Stimulated activated CD8-positive, alpha-beta memory T cell treated with anti-CD3 and anti-CD28 coated beads, Interleukin-4, amount 100 ng/mL, for 1 hour (primary cell): ENCODE measurements at places on chromosomes 7 and 10.

DNA sequence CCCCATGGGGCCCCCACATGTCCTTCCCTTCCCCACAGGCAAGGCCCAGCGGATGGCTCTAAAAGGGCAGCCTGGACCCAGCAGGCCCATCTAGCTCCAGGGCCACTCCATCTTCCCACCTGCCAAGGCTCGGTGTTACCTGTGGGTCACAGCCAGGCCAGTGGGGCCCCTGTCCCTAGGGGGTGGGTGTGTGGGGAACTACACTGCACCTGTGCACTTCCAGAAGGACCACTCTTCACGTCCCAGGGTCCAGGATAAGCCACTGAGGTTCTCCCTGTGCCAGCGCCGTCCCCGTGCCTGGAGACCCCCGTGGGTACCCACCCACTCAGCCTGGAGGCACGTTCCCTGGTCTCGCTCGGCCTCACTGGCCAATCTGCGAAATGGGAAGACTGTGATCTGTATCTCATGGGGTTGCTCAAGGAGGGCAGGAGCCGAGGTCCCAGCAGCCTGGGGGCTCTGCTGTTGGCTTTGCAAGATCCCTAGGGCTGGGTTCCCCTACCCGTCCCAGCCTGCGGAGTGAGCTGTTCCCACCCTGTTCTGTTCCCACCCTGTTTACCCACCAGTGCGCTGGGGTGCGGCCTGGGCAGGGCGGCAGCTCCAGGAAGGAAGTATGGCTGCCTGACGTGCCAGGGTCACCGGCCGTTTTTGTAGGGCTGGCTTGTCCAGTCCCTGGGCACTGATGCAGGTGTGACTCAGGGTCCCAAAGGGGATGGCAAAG is 4.6 kb downstream of the PWWP2B start:
- DNase-seq: no peak

DNA sequence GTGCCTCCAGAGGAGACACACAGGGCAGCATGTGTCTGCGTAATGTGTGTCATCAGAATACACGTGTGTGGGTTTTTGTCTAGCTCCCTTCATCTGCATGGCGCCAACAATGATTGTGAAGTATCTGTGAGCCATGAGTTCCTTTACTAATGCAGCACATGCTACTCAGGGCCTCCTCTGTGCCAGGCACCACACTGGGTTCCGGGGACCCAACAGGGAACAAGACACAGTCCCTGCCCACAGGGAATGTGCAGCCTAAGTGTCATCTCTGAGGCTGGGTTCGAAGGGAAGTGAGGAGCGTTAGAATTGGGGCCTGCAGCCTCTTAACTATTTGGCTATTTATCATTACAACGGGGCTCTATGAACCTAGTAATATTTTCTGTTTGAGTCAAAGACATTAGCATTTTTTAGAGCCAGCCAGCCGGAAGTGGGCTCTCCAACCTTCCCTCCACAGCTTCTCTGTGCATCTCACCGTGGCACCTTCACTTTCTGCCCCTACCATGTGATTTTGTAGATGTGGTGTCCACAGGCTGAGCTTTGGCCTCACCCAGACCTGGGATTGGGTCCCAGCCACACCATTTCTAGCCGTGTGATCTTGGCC is 43.9 kb upstream of the SRGN start:
- no peak for DNase-seq

- DNase-seq: no peak
Observed at GRCh38 chr7:112462236-112462635, 12.0 kb downstream of the IFRD1 start.

GRCh38 chr10:70619271-70620019 is 16.9 kb upstream of the PRF1 start:
- no peak for DNase-seq

DNA sequence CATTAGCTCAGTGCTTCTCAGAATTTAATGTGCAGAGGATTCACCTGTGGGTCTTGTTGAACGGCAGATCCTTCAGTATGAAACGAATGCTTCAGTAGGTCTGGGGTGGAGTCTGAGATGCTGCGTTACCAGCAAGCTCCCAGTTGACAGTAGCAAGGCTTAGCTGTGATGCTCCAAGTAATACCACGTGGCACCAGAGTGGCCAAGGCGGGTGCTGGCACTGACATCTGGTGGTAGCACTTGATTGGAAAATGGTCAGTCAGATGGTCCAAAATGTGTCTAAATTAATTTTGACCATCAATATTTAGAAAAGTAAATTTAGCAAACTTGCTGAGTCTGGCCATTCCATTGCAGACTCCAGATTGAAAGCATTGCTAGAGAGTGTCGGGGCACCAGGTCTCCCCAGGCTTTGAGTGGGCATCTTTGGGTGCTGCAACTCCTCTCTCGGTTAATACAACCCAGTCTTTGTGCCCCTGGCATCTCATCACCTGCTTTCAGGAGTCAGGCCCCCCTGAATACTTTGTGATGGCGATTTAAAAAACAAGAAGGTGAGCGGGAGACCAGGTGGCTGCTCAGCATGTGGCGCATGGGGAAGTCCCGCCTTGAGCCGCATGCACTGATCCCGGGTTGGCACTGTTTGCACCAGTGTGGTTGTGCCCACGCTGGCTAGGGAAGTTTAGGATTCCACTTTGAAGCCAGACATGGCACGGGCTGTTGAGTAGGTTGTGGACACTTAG is 130.1 kb downstream of the NT5C2 start:
- DNase-seq: no peak

DNA sequence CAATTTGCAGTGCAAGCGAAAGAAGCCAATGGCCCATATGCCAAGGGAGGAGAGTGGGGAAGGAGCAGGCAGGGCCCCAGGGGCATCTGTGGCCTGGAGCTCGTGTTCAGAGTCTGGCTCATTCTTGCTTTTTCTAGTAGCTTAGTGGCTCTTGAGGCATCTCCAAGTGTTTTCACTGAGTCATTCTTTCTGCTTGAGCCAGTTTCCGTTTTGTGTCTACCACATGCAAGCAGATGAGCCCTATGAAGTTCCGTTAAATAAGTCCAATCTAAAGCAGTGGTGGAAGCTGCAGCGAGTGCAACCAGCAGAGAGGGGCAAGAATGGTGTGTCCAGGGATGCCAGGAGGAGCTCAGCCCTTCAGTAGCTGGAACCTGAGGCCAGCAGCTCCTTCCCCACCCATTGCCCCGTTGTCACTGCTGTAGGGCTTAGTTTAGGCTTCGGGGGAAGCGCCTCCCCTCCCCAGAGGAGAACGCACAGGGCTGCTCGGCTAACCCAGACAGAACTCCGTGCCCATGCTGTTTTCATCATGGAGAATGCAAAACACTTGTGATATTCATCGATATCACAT is 57.4 kb upstream of the EBF3 start:
- DNase-seq: no peak

GRCh38 chr7:132503415-132503814 is 72.9 kb downstream of the PLXNA4 start:
- no peak for DNase-seq

DNA sequence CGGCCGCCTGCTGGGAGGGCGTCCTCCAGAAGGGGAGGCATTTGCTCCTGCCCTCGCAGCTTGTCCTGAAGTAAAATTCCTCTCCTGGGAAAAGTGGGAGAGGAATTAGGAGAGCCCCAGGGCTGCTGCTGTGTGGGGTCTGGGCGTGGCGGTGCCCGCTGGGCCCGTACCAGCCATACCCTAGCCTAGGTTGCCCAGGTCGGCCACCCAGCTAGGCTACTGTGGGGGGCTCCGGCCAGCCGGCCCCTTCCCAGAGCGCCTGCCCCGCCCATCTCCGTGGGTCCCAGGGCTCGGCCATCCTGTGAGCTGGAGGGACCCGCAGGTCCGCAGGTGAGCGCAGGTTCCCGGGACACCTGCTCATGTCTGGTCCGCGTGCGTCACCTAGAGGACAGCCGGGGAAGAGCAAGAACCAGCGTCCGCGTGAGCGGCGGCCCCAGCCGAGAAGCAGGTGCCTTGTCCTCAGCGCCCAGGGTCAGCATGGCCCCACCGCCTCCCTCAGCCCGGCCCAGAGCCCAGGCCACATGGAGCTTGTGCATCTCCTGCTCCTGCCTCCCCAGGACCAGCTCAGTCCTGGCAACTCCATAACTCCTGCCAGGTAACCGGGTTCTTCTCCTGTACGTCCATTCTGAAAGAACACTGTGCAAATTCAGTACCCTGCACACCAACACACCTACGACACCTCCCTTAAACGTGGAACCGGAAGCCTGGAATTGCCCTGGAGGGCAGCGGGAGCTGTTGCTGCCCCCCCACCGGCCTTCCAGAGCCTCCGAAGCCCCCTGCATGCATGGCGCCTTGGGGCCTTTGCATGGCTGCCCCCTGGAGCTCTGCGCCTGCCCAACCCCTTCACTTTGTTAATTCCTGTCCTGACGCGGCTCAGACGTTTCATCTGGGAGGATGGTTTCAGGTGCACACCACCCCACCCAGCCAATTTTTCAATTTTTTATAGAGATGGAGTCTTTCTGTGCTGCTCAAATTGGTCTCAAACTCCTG is 22.8 kb upstream of the FOXL3 start:
- no peak for DNase-seq

DNA sequence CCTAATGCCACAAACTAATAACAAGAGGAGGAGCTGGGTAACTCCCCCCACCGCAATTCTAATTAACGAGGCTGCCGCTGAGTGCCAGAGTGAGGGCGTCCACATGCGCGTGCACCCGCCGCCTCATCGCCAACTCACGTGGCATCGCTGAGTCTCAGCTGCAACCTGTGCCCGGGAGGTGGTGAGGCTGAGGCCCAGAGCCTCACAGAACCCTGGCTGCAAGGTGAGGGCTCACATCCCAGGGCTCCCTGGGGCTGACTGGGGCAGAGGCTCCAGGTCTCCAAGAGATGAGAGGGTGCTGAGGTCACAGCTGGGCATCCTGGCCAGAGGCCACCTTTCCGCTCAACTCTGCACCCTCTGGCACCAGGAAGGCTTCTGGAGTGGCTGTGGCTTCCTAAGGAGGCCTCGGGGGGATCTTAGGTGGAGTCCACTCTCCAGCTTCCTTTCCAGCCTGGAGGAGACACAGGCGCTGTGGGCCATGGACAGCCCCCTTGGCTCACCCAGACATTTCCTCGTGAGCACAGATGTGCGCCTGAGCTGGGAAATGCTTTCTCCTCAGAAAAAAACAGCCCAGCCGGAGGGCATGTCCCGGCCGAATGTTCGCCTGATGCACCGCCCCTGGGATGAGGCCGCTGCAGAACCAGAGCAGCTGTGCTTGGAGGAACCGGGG is 242.6 kb downstream of the MAD1L1 start:
- DNase-seq: no peak

DNA sequence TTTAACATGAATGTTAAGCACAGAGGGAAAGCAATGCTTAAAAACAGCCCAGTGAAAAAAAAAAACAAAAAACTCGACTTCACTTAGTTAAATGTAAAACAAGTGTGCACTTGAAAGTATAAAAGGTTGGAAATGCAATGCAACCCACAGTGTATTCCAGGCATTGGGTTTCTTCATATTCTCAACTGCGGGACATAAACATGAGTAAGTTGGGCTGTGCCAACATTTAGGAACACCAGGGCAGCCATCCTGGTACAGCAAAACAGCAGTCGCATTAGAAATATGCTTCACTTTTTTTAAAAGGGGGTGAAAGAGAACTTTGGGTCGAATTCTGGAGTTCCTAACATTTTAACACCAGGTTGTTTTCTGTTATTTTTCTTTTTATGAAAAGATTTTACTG is 937 bp downstream of the STEAP1 start:
- no peak for DNase-seq

GRCh38 chr7:341841-342638 is 52.1 kb downstream of the FOXL3 start:
- no peak for DNase-seq

DNA sequence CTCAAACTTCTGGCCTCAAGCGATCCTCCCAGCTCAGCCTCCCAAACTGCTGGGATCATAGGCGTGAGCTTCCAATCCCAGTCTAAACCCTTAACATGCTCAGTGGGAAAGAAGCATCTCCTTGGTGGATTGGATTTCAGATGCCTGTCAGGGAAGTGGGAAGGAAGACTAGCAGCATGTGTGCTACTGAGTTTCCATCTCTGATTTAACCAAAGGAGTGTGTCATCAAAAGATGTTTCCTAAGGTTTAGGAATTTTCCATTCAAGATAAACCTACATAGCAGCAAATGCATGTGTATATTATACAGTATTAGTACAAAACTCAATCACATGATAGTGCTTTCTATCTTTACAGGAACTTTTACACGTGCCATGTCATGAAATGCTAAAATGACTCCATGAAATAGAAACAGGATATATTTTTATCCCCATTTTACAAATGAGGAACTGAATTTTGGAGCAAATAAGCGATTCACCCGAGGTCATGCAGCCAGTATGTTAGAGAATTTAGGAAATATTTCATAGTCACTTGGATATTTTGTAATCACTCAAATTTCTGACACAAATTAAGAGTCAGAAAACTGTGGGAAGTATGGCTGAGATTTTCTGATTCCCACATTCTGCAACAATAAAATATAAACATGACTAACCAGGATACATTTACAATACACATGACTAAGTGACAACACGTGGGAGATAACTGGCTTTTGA is 11.4 kb upstream of the TMEM26 start:
- DNase-seq: no peak

- no peak for DNase-seq
Observed at GRCh38 chr10:119736220-119736619, 10.4 kb downstream of the INPP5F start.

DNA sequence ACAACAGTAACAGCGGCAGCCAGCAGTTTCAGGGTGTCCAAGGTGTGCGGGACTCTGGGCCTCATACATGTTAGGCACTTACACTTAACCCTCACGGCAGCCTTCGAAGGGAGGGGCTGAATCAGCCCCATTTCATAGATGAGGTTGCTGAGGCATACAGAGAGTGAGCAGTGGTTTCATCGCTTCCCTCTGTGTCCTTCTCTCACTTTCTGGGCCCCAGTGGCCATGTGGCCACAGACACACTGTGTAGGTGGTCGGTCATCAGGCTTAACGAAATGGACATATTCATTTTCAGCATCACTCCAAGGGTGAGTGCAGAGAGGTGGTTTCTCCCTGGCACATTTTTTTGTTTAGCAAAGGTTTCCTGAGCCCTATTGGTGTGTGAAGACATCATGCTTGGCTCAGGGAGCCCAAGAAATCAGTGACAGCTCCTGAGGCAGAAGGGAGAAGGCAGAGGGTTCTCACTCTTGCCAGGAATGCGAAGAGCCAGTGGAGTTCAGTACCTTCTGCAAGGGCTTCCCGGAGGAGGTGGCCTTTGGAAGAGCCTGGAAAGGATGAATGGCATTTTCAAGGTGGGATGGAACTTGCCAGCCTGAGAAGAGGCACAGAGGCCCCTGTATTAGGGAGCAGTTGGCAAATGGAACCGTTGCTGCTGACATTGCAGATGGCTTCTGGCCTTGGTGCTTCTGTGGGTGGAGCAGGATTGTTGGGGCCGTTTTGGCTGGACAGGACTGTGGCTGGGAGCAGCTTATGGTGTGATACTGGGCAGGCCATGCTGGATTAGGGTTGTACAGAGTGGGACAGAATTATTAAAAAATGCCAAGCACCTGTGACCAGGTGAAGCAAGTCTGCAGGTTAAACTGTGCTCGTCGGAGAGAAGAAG is 61.7 kb upstream of the PPIF start:
- no peak for DNase-seq

GRCh38 chr7:158043551-158044481 is 543.8 kb downstream of the PTPRN2 start:
- DNase-seq: no peak
